Stimulated activated CD8-positive, alpha-beta memory T cell treated with anti-CD3 and anti-CD28 coated beads, Interleukin-4, amount 100 ng/mL, for 1 hour (primary cell): ENCODE measurements at places on chromosomes 3 and 15.

GRCh38 chr3:155022896-155023295 is 57.2 kb upstream of the MME start:
- DNase-seq, result no peak

DNA sequence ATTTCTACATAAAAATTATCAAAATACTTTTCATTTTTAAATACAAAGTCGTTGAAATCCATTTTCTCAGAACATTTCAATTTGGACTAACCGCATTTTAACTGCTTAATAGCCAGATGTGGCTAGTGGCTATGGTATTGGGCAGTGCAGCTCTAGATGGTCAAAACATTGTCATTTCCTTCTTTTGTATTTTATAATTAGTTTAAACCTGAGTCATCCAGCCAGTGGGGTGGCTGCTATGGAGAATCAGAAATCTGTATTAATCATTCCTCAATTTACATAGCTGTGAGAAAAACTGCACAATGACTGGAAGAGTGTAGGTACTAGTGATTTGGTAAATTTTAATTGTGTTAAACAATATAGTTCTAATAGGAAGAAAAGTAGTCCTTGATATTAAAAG is 245.3 kb downstream of the PDZRN3 start:
- DNase-seq, result no peak

DNA sequence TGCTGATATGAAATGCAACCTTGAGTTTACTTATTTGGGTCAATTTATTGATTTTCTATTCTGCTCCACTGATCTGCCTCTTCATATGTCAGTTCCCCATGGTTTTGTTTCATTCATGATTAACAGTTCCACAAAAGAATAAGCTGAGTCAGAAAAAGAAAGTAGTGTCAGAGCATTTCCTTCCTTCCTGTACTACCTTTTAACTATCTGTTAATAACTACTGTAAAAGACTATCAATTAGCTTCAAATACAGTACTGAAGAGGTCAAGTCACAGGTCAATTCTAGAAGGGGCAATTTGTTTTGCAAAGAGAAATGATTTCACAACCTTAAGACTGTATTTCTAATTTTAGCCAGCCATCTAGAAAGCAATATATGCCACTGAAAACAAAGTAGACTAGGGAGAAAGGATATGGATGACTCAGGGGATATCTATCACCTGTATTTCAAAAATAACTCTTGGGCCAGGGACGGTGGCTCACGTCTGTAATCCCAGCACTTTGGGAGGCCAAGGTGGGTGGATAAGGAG is 129.5 kb downstream of the TFDP2 start:
- no peak for DNase-seq

DNA sequence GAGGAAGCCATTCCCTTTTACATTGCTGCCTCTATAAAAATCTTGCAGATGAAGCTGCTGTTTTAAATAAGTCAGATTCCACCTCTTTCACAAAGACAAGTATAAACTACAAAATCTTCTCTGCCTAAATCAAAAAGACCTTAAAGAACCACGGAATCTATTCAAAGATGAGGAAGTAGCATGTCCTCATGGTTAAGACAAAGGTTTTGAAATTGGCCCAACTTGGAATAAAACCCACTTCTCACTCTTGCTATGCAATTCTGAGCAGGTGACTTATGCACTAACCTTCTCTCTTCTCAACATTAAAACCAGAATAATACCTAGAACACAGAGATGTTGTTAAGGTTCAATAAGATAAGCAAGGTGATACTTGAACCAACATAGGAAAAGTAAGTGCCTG is 97.6 kb downstream of the FOXP1 start:
- DNase-seq, result no peak

DNA sequence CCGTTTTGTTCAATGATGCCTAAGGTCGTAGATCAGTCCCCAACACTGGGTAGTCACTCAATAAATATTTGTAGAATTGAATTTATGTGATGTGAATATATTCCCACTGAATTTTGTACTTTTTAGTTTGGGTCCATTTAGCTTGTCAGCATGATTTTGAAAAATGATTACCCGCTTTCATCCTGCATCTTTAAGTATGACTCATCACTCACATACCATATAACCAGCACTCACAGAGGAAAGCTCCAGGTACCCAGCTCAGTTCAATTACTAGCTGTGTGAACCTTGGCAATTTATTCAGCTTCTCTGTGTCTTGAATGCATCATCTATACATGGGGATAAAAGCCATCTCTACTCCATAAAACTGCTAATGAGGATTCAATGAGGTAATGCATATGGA is 2.2 kb upstream of the MLF1 start:
- DNase-seq, result no peak

GRCh38 chr3:52108302-52109232 is 45.7 kb downstream of the POC1A start:
- no peak for DNase-seq

GRCh38 chr15:95284492-95284891 is 1046.0 kb upstream of the NR2F2 start:
- no peak for DNase-seq

GRCh38 chr3:41431386-41431785 is 232.1 kb downstream of the CTNNB1 start:
- DNase-seq, result no peak

GRCh38 chr3:72990701-72991395 is 5.8 kb upstream of the PPP4R2 start:
- DNase-seq, result no peak

GRCh38 chr3:52469001-52469400 is 13.6 kb downstream of the NISCH start:
- DNase-seq, result no peak

- DNase-seq, result no peak
These were observed 19.7 kb upstream of the CLN6 start for GRCh38 chr15:68249058-68249713.

DNA sequence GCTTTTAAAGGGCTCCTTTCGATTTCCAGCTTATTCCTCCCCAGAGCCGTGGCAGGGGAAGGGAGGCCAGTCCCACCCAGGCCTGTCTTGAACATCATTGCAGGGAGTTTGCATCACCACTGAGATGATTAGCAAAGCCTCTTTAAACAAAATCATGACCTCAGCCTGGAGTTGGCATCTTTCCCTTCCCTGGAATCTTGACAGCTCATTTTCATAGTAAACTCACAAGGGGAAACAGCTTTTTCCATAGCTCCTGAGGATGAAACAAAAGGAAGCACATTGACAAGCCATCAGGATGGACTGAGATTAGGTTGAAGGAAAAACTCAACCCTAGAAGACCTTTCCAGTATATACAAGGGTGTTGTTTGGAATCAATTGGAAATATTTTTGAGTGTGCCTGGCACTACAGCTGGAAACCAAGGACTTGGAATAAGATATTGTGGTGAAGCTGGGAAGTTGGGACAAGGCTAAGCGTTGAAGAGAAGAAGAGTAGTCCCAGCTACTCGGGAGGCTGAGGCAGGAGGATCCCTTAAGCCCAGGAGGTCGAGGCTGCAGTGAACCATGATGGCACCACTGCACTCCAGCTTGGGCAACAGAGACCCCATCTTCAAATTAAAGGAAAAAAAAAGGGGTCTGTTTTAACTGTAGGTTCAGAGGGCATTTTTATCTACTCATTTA is 3.1 kb upstream of the LARP6 start:
- DNase-seq, result no peak

GRCh38 chr15:99244306-99244705 is 5.1 kb downstream of the TTC23 start:
- no peak for DNase-seq

DNA sequence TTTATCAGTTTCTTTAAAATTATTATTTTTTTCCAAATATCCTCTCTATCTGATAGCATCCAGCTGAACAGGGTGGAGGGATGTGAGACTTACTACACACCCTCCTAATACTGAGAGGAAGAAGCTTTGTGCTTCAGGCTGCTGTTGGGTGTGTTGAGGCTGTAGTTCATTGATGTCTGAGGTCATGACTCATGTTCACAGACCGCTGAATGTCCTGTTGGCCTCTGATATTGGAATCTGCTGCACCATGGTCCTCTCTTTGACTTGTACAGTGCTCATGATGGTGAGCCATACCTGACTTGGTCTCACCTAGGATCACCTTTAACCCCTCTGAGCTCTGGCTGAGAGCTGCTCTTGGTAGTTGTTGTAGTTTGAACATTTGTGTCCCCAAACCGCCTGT is 302.9 kb downstream of the SATB1 start:
- DNase-seq, result no peak

GRCh38 chr15:95609096-95609495 is 721.4 kb upstream of the NR2F2 start:
- DNase-seq, result no peak

DNA sequence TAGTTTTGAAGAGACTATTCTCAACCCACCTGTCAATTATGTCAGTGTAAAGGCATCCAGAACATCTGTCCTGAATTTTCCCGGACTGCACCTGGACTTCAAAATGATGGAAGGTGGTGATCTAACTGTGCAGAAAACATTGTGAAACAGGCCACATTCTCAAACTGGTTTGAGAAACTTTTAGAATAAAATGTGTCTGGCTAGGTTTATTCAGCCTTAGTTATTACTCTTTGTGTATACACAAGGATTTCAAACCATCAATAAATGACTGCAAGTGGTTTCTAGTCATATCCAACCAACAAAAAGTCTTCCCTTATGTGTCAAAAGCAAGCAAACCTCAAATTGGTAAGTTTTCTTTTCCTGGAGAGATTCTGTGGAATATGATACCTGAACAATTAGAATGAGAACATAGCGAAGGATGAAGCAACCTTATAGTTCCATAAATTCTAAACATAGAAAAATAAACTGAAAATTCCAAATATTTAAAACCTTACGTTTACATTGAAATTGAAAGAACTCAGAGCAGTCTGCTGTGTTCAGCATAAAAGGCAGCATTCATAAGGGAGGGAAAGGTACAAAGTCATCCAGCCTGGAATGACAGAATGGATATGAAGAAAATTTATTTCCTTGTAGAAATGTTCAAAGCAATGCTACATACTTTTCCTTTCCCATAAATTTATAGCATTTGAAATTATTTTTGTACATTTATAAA is 306.6 kb upstream of the TGFBR2 start:
- DNase-seq, result no peak

GRCh38 chr3:193862843-193863242 is 269.8 kb downstream of the OPA1 start:
- no peak for DNase-seq

DNA sequence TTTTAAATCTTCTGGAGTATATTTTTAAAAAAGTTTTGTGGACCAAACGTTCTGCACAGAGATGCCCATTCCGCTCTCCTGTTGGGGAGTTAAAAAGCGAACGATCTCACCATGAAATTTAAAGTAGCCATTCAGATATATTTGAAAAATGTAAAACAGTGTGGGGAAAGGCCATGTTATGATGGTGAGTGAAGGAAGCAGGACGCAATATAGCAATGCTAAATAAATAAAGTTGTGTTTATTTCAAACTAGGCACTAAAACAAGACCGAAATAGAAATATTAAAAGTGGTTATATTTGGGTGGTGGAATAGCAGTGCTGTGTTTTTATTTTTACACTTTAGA is 327 bp upstream of the CCDC13 start:
- DNase-seq, result no peak

GRCh38 chr3:67018105-67018788 is 20.1 kb downstream of the KBTBD8 start:
- no peak for DNase-seq

DNA sequence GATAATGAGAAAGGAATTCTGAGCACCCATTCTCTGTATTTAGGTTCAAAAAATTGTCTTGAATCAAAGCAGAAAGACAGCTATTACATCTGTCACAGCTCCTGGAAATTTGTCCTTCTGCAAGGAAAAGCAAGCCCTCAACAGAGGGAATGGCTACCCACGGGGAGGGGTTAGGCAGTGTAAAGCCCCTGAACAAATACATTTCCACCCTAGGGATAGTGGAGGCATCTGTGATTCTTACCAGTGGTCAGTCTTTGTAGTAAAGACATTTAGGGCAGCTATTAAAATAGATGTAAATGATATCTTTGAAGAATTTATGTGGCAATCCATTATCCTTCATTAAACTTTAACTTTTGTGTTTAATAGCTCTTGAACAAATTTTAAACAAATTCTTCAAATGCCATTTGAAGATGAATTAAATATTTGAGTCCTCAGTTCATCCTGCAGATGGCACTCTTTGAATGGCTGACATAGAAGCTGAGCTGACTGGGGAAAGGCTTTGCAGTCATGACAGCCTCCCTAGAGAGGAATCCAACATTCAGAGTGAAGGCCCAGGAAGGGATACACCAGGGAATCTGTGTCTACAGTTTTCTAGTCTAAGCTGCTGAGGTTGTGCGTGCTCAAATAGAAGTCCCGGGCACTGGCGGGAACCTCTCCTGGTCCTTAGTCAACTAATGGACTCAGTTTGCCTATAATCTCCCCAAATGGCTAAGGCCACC is 359.7 kb upstream of the ROPN1 start:
- no peak for DNase-seq

- DNase-seq, result no peak
These were observed 63.7 kb upstream of the MRPS22 start for GRCh38 chr3:139280027-139280671.

DNA sequence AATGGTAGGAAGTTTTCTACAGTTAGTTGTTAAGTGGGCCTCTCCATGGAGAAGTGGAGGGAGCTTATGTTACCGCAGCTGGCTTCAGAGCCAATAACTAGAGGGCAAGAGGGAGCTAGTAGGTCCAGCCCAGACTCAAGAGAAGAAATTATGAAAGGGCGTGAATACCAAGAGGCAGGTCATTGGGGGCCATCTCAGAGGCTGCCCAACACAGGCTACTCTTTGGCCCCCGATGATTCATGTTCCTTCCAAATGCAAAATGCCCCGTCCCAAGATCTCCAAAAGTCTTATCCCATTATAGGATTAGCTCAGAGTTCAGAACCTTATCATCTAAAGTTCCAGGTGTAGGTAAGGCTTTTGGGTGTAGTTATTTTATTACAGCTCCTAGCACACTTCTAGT is 94.5 kb downstream of the FNDC3B start:
- DNase-seq, result no peak

DNA sequence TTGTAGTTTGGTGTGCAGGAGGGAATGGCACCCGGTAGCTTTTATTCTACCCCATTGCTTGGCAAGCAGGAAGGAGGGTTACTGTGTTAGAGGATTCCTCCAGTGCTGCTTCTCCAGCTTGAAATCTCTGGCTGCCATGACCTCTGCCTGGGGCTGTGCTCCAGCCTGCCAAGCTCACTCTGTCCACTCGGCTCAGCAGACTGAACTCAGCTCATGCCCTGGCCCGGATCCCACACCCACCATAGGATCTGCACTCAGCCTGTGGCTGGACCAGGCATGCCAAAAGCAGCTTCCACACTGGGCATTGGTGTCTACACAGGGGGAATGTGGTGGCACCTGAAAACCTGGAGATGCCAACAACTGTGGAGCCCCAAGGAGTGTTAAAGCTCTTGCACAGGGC is 26.3 kb downstream of the CLDN16 start:
- no peak for DNase-seq

DNA sequence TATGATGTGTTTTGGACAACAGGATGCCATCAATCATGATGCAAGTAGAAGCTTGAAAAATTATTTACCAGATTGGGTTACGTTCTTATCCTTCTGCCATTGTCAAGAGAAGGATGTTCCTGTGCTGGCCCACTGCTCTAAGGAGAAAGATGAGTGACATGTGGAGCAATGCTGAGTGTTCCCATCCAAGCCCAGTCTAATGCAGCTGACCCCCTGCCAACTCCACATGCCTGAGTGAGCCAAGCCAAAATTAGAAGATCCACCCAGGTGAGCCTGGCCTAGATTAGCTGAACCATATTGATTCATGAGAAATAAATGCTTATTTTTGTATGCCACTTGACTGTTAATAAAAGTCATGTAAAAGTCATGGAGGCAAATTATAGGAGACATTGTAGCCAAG is 446.5 kb downstream of the CNTN3 start:
- DNase-seq, result no peak

- DNase-seq, result no peak
These were observed 588.0 kb downstream of the SQOR start for GRCh38 chr15:46222826-46223225.

GRCh38 chr3:197541756-197542539 is 13.8 kb downstream of the BDH1 start:
- DNase-seq, result no peak
